ENCODE measurements at places on chromosomes 13 and 19.

GRCh38 chr13:39282400-39282972 is 244.2 kb downstream of the NHLRC3 start:
- no peak for DNase-seq

GRCh38 chr19:42345191-42345812 is 19.9 kb downstream of the MEGF8 start:
- no peak for DNase-seq

DNA sequence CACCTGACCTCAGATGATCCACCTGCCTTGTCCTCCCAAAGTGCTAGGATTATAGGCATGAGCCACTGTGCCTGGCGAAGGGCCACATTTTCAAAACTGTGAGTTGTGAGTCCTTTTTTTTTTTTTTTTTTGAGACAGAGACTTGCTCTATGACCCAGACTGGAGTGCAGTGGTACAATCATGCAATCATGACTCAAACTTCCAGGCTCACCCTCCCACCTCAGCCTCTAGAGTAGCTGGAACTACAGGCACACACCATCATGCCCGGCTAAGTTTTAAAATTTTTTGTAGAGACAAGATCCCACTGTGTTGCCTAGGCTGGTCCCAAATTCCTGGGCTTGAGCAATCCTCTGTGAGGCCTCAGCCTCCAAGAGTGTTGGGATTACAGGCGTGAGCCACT is 3.8 kb upstream of the MYPOP start:
- no peak for DNase-seq

DNA sequence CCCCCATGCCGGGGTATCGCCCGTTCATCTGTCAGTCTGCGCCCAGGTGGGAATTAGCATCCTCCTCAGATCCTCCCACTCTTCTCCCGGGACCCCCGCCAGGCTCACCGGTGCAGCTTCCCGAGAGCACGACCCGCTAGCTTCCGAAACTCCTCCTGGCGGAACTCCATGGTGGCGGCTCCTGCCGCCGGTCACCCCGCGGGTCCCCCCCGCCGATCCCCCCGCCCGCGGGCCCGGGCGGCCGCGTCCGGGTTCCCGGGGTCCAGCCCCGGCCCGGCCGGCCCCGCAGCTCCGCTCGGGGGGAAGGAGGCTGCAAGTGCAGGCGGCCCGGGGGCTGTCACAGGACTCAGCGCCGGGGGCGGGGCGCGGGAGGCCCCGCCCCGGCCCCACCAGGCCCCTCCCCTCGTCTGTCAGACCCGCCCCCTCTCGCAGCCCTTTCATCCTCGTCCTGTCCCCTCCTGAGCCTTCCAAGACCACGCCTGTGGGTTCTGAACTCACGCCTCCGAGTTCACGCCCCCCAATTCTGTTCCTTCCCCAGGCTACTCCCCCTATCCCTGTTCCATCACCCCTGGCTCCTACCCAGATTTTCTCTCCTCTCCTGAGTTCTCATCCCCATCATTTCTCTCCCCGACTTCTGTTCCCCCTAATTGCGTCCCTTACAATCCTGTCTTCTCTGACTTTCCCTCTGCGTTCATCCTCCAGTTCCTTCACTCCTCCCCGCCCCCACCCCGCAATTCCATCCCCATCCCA is at the start of gene SLC17A7:
TSS of gene SLC17A7 (minus strand) at position 318 of the 750 bp plus-strand sequence. CDS start at position 170, 148 bp downstream.
- DNase-seq, result peak; percentile 86

GRCh38 chr13:52931539-52932431 is 83.3 kb upstream of the PCDH8 start:
- peak; percentile 11 for DNase-seq

GRCh38 chr13:30840515-30840914 is 65.6 kb upstream of the MEDAG start:
- no peak for DNase-seq

GRCh38 chr19:2464389-2464788 is 7.6 kb upstream of the LMNB2 start:
- DNase-seq, result no peak

DNA sequence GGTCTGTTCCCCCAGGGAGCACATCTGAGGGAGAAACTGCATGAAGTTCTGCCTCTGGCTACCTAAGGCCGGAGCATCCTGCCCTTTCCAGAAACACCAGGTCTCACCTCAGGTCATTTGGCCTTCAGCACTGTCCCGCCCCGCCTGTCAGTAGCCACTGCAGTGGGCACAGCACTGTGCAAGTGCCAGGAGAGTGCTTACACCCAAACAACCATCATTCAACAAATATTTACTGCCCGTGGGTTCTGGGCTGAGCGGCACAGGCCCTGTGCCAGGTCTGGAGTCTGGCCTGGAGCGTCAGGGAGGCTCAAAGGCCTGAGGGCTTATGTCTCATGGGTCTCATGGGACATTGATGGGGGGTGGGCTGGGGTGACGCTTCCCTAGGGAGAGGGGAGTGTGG is 2.8 kb downstream of the USF2 start:
- DNase-seq, result no peak

GRCh38 chr19:53275480-53275879 is 8.0 kb upstream of the VN1R4 start:
- no peak for DNase-seq

DNA sequence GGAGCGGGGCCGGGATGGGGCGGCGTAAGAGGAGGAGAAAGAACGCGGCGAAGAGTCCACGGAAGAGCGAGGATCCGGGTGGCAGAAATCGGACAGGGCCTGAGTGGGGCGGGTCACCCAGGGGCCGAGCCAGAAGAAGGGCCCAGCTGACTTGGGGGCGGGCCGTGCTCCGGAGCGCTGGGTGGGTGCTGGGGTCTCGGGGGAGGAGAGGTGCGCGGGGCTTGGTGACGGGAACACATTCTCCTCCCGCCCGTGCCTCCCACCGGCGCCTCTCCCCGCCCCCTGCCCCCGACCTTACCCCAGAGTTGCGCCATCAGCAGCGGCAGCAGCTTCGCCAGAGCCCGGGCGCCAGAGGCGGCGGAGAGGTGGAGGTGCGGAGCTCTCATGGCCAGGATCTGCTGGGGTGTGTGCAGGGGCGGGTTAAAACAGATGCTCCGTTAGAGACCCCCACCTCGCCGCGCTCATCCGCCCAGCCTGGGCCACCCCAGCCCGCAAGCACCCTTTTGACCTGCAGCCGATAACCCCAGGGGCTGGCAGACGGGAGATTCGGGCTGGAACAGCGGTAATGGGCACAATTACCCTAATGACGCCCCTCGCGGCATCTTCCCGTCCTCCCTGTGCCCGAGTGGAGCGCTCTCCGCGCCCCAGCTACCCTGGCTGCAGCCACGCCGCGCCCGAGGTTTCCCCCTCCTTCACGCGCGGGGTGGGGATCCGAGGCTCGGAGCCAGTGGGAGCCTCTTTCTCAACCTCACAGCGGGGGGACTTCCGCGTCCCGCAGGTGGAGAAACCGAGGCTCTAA is 565 bp downstream of the KLK10 start:
- no peak for DNase-seq
